ENCODE measurements at places on chromosomes 4 and X.

- no peak for DNase-seq
These were observed 41.8 kb downstream of the NPY5R start for GRCh38 chr4:163385466-163385865.

DNA sequence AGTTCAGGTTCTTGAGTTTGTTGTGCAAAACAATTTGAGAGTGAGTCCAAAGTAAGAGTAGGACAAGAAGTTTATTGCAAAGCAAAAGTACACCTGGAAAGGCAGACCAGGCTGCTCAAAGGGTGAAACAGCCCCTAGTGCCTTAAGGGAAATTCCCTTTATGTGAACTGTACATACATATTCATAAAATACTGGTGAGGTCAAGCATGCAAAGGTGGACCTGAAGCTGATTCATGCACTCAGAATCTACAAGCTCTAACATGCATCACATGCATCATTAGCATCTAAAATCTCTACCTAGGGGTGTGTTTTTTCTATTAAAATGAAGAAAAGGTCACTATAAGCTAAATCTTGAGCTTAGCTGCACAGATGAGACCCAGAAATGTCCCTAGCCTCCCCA lies 266.9 kb downstream of the SPATA18 start:
- no peak for DNase-seq

- no peak for DNase-seq
These were observed 1.1 kb upstream of the AVPR2 start for GRCh38 chrX:153903238-153903980.

DNA sequence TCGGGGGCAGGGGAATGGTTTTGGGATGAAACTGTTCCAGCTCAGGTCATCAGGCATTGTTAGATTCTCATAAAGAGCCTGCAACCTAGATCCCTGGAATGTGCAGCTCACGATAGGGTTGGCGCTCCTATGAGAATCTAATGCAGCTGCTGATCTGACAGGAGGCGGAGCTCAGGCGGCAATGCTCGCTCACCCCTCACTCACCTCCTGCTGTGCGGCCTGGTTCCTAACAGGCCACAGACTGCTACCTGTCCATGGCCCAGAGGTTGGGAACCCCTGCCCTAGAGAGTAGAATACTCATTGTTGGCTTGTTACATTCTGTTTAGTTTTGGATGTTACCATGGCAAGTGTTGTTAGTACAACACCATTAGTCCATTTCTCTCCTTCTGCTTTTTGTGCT lies 40.8 kb upstream of the STX18 start:
- no peak for DNase-seq

- no peak for DNase-seq
These were observed 96.2 kb upstream of the ATP6AP2 start for GRCh38 chrX:40484408-40485091.

- peak; percentile 24 for DNase-seq
These were observed 20.4 kb upstream of the FHL1 start for GRCh38 chrX:136126872-136127406.

DNA sequence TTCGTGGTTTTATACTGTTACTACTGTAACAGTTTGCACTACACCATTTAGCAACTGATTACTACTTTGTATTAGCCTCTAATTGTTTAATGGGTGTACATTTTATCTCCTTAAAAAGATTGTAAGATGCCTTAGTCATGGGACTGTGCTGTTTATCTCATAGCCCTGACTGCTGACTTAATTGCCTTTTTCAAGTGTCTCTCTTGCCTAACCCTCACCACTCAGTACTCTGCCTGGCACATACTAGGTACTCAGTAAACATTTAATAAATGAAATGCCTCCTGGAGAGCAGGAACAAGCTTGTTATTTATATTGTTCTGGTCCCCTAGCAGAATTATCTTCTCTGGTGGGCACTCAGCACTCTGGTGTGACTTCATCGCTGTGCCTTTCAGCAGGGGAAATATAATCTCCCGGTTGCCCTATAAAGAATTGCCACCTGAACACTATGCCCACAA lies 1.7 kb upstream of the STIM2 start:
- no peak for DNase-seq

GRCh38 chr4:150318971-150319370 lies 240.7 kb downstream of the DCLK2 start:
- no peak for DNase-seq

- no peak for DNase-seq
These were observed 59.2 kb downstream of the GPR143 start for GRCh38 chrX:9706421-9706820.

- no peak for DNase-seq
These were observed 1.4 kb downstream of the PLXNB3 start for GRCh38 chrX:153765138-153766079.

DNA sequence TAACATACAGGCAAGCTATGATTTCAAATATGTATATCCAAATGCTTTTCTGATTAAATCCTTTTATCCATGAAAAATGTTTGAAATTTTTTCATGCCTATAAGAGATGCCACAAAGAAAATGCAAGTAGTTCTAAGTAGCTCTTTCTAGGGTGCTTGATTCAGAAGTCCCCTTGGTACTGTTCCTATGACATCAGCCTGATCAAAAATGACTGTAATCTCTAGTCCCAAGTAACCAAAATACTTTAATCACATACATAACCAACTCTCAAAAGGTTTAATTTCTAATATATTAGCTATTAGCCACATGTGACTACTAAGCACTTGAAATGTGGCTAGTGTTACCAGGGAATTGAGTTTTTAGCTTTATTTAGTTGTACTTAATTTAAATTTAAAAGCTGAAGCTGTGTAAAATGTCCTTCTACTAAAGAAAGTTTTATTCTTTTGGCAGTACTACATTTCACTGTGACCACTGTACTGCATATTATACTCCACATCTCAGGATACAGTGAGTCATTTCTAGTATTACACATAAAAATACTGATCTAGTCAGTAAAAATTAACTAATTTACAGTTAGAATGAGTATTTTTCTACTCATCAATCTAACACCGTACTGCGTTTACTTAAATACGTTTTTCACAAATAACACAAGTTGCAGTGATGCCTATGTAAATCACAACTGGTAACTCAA lies 33.9 kb downstream of the FBXW7 start:
- no peak for DNase-seq

- no peak for DNase-seq
These were observed 457 bp downstream of the TFE3 start for GRCh38 chrX:49042581-49043219.

- peak; percentile 45 for DNase-seq
These were observed 15.5 kb downstream of the COX18 start for GRCh38 chr4:73053974-73054480.

DNA sequence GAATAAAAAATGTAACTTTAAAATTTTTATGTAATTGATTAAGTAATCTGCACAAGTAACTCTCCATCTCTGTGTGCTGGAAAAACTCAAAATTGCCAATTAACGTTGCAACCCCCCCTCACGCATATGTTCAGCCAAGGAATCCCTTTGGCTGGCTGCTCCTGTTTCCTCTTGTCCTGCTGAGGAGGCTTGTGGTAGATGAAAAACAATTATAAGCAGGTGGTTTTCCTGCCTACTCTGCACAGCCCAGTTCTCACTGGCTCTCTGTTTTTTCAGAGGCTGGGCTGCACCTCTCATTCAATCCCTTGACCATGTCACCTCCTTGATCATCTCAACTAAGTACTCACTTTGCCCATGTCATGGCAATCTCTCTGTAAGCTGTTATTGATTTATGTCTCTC lies 1068.4 kb downstream of the ARAP2 start:
- DNase-seq = no peak

DNA sequence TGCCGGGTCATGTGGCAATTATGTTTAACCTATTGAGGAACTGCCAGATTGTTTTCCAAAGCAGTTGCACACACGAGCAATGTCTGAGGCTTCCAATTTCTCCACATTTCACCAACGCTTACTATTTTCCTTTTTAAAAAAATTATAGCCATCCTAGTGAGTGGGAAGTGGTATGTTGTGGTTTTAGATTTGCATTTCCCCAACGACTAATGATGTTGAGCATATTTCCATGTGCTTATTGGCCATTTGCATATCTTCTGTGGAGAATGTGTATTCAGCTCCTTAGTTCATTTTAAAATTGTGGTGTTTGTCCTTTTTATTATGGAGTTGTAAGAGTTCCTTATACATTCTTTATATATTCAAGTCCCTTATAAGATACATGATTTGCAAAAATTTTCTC lies 60.2 kb downstream of the MTMR1 start:
- no peak for DNase-seq

DNA sequence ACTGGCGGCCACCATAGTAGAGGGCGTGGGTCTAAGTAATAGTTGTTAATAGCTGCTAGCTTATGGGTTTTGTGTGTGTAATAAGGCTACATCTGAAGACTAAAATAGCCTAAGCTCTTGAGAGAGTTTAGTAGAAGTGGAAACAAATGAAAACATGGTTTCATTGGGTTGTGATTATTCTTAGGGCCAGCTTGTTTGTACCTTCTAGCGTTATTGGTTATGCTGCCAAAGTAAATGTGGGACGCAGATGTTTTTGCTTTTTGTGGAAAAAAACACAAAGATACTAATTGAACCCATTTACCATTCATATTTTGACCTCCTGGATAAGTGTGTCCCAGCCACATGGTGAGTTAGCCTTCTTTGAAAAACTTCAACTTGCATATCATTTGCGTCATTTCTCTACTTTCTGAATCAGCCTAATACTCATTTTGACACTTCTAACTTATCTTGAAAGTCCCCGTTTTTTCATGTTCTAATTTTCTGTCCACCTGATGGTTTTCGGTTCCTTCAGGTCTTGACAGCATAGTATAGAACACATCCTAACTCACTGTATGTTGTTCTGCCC lies 305.3 kb downstream of the FRMPD4 start:
- no peak for DNase-seq

GRCh38 chr4:154732669-154733068 lies 11.1 kb upstream of the LRAT start:
- no peak for DNase-seq

DNA sequence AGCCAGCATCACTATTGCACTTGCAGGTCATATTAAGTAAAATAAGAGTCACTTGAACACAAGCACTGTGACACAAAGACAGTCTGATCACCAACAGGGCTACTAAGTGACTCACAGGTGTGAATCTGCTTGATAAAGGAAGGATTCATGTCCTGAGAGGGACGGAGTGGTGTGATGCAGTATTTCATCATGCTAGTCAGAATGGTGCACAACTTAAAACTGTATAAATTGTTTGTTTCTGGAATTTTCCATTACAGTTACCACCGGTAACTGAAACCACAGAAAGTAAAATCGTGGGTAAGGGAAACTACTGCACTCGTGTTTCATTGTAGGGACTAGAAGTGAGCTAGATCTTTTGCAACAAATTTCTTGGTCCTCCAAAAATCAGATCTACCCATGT lies 109.7 kb downstream of the ELOVL6 start:
- no peak for DNase-seq

- peak; percentile 20 for DNase-seq
These were observed 162.2 kb upstream of the S100G start for GRCh38 chrX:16487620-16488385.

Measured in brain microvascular endothelial cell (primary cell).